Activated effector memory CD4-positive, alpha-beta T cell treated with Interleukin-2 at 50 U/mL for 16 hours (primary cell): ENCODE measurements at places on chromosomes 5 and 9.

DNA sequence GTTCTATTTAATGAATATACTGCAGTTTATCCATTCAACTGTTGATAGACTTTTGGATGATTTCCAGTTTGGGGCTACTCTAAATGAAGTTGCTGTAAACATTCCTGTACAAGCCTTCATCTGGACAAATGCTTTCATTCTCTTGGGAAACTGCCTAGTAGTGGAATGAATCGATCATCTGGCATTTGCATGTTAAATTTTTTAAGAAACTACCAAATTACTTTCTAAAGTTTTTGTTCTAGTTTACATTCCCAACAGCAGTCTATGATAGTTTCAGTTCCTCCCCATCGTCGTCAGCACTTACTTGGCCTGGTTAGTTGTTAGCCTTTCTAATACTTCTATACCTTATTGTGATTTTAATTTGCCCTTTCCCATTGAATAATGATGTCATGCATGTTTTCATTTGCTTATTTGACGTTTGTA is 306.3 kb downstream of the FER start:
- DNase-seq = no peak

DNA sequence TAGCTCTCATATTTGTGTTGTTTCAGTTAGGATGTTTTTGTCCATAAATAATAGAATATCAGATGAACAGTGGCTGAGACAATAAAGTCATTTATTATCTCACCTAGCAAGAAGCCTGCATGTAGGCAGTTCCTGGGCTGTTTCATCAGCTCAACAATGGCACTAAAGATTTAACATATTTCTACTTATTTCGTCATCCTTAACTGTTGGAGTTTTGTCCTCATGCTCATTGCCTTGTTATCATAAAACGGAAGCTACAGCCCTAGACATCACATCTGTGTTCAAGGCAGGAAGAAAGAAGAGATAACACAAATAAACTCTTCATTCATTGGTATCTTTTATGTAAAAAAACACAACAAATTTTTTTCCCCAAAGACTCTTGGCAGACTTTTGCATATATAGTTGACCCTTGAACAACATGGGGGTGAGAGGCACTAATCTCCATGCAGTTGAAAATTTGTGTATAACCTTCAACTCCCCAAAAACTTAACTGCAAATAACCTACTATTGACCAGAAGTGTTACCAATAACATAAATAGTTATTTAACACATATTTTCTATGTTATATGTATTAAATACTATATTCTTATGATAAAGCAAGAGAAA is 277.2 kb upstream of the ADRA1B start:
- no peak for DNase-seq

DNA sequence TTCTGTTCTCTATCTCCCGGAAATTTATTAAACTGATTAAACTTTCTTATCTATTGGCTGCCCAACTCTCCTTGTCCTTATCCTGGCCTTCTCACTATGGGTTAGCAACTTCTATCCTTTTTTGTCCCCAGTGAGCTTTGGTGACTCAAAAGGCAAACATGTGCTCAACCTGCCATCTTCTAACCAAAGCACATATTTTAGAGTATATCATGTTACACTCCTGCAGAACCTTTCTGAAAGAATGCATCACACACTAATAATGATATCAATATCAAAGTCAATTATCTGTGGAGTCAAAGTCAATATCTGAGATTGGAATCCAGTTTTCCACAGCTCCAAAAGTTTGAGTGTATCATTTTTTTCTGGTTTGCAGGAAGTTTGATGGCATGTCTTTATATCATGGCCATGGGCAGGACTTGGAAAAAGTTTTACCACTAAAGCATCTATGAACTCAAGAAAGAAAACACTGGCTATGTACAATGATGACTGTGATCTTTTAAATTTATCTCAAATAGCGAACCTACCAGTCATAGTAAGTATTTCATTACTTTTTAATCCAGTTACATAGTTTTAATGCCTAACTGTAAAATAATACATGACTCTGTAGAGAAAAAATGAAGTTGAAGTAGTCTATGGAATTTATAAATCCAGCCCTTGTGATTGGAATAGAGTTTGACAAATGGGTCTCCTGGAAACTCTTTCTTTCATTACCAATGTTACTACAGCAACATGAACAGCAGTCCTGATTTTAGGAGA is 166.8 kb downstream of the DROSHA start:
- no peak for DNase-seq

DNA sequence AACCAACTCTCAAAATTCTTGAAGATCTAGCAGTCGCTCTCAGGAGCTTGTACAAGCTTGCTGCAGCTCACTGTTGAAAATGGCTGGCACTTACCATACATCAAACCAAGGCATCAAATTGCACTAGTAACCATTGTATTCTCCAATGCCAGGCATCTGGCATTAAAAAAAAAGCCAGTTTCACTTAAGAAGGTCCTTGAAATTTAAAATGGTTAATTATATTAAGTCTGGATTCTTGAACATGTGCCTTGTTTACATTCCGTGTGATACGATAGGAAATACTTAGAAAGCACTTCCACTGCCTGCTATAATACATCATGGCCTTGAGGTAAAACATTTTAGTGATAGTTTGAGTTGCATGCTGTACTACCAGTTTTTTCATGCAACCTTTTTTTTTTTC is 300.7 kb downstream of the KDM4C start:
- no peak for DNase-seq

DNA sequence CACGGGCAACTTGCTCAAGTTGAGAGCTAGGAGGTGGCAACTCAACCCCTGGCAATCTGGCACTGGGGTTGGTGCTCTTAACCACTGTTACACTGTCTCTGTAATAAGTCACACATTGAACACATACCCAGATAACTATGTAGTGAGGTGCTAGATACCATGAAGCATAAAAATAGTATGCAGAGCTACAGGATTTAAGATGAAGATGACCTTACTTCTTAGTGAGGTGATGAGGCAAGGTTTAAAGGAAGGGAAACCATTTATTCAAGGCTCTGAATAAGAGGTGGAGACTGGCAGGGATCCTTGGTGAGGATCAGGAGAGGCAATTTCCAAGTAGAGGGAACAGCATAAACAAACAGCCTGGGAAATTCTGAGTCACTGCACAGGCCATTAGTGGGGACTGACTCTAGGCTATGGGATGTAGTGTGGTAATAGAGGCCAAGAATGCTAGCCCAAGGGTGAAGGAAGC is 67.6 kb upstream of the NR3C1 start:
- DNase-seq = no peak
